NCI-H2029 treated with DMSO at 0.1 percent for 48 hours (cell line): ENCODE measurements at places on chromosomes 1 and 21.
A peak's percentile ranks its signal among the peaks of the same experiment; 100 is the strongest.

GRCh38 chr21:41283211-41283818, 33.3 kb upstream of the FAM3B start:
- peak; percentile 90 for DNase-seq

GRCh38 chr1:246518456-246519205, 11.6 kb upstream of the SMYD3 start:
- DNase-seq = no peak

DNA sequence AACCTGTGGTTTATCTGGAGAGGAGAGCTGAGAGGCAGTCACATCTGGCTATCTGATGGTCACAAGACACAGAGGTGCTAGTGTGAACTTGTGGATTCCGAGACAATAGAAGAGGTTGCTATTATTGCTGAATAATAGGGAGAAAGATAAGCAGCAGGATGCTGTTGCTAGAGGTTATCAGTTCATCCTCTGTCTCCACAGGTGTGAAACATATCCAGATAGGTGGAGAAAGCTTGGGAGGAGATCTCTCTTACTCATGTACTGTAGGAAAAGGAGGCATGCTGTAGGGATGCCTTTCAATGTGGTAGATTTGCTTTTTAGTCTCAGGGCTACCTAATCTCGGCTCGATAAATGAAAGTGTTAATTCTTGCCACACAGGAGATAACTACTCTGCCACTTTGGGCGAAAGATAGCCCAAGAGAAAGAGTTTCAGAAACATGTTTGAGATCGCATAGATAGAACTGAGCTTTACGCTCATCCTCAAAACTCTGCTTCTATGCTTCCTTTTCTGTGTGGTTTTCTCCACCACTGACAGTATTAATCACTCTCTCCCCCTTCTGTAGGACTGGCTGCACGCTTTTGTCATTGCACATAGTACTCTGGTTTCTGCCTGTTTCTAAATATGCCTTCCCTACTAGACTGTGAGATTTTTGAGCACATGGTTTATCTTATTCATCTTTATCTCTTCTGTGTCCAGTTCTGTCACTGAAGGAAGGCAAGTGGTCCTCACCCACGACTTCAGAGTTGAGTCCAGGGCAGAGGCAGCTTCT, 36.7 kb upstream of the PLXNA2 start:
- DNase-seq = no peak

GRCh38 chr1:66575739-66576138, 41.8 kb downstream of the SGIP1 start:
- peak; percentile 25 for DNase-seq

- DNase-seq = no peak
Measured at GRCh38 chr1:74753104-74753503, 20.2 kb downstream of the TYW3 start.
